Activated CD4-positive, alpha-beta T cell treated with anti-CD3 and anti-CD28 coated beads for 24 hours (primary cell): ENCODE measurements at places on chromosomes 12 and 14.

DNA sequence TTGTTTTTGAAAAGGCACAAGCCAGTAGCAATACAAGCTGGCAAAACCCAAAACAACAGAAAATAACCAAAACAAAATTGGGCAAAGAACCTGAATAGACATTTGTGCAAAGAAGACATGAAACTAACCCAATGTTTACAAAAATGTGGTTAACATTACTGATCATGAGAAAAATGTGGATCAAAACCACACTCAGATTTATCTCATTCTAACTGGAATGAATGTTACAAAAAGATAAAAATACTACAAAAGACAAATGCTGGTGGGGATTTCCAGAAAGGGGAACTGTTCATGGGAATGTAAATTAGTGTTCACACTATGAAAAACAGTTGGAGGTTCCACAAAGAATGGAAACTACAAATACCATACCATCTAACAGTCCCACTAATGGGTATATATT lies 26.6 kb downstream of the ASCL4 start:
- DNase-seq: no peak

DNA sequence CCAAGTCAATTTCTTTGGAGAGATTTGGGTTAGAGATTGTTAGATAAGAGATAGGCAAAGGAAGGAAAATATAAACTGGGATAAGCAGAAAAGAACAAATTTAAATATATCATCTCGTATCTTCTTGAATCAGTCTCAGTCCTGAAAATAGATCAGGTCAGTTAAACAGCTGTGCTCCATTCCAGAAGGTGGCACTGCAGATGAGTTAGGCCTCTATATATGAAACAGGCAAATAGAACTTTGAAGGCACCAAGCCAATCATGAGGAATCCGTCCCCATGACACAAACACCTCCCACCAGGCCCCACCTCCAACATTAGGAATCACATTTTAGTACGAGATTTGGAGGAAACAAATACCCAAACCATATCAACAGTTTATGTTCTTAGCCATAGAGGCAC lies 605.5 kb upstream of the USP15 start:
- no peak for DNase-seq

DNA sequence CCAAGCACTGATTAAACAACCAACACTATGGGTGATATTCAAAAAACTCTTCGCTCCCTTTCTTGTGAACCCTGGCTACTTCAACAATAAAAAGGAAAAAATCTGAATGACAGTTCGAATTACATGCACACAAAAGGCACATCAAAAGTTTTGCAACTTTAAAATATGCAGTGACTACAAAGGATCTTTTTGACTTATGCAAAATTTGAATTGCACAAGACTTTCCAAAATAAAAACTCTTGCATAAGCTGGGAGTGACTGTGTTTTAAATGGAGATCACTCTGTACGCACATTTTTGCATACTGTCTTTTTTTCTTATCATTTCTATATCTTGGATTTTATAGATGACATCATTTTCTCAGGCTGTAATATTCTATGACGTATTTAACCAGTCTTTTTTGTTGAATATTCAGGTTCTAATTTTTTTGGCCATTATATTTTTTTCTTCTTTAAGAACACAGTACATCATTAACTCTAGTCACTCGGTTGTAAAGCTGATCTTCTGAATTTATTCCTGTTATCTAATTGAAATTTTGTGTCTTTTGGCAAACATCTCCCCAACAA lies 667.6 kb upstream of the TBX3 start:
- no peak for DNase-seq

DNA sequence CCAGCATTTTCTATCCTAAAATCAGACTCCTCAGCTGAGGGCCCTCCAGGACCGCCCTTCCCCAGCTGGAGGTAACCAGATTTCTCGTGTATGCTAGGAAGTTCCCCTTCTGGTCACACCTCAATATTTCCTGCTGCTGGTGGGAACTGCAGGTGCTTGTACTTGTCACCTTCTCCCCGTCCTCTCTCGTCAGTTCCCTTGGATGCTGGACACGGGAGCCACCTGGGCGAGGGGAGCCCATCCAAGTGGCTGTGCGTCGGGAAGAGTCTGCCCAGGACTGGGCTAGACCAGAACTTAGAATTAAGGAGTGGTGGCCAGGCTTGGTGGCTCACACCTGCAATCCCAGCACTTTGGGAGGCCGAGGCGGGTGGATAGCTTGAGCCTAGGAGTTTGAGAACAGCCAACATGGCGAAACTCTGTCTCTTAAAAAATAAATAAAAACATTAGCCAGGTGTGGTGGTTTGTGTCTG lies 23.2 kb upstream of the KIF26A start:
- DNase-seq: no peak
